ENCODE measurements at places on chromosomes 12 and 14.

DNA sequence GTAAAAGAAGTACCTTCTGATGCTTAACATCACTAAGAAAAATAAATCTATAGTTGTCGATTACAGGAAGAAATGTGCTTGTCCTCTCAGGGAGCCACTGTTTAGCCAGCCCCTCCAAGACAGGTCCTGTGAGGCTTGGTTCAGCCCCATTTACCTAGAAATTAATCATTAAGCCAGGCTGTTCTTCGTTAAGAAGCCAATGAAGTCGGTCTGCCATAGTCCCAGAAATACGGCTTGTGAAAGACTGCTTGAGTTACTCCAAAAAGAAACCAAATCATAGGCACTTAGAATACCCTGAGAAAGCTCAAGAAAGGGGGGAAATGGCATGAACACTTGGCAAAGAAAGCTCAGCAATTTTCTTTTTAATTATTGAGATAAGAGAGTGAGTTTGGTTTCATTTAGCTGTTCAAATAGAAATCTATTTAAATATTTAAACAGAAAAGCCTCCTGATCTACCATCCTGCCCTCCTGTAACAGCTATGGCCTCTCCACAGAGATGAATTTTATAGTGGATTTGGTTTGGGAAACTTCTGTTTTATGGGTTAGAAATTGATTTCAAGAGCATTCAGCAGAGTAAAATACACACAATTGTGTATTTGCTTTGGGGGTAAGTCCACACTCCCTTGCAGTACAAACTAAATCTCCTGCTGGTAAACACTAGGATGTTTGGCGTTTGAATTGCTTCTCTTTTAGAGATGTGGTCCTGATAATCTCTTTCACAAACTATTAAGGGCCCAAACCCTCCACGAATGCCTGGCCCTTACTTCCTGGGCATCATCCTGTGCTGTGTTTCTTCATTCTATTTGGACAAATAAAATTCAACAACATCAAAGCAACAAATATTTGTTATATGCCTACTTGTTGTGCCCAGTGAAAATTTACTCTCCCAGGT lies 234.4 kb downstream of the SEC23A start:
- no peak for DNase-seq

DNA sequence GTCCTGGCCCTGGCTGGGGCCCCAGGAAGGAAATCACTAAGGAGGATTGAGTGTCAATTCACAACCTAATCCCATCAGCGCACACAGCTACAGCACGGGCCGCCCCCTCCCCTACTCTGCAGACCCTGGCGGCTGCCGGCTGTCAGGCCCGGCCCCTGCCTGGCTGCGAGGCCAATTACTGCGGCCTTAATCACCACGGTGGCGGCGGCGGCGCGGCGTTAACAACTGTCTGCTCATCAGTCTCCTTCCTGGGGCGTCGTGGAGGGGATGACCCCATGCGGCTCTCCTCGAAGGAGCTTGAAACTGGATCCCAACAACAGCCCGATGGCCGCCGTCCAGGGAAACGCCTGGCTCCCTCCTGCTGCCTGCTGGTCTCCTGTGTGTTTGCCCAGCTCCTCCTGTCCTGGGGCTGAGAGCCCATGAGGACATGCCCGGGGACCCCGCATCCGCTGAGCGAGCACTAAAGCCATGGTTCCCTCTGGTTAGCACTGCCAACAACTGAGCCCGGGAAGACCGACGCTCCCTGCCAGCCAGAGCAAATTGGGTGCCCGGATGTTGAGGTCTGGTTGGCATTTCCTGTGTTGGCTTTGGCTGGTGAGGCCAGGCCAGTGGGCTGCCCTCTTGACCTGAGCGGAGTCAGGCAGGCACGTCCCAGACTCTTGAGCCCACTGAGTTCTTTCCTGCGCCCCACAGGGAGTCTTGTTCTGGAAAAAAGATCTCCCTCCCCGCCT lies 21.8 kb upstream of the EIF2B2 start:
- no peak for DNase-seq

- DNase-seq = no peak
Measured at GRCh38 chr12:86445356-86445755, 189.2 kb upstream of the MGAT4C start.

GRCh38 chr14:75570797-75571196 lies 7.6 kb upstream of the FLVCR2 start:
- no peak for DNase-seq

GRCh38 chr12:27870939-27871338 lies 90.9 kb upstream of the MANSC4 start:
- DNase-seq = no peak

DNA sequence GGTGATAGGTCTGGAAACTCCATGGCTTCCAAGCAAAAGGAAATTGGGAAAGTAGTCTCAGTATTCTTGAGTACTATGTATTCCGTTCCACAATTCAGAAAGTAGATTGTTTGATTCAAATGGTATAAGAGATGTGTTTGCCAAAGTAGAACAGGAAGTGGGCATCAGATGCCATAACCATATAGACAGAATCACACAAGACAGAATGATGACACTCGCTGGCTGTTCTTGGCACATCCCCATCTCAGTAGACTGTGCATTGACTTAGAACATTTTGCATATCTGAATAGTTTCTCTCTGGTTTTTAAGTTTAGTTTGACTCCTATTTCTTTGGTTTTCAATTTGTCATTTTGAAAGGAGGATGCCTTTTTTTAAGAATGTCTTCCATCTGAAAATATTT lies 221.1 kb upstream of the RGS6 start:
- DNase-seq = no peak

DNA sequence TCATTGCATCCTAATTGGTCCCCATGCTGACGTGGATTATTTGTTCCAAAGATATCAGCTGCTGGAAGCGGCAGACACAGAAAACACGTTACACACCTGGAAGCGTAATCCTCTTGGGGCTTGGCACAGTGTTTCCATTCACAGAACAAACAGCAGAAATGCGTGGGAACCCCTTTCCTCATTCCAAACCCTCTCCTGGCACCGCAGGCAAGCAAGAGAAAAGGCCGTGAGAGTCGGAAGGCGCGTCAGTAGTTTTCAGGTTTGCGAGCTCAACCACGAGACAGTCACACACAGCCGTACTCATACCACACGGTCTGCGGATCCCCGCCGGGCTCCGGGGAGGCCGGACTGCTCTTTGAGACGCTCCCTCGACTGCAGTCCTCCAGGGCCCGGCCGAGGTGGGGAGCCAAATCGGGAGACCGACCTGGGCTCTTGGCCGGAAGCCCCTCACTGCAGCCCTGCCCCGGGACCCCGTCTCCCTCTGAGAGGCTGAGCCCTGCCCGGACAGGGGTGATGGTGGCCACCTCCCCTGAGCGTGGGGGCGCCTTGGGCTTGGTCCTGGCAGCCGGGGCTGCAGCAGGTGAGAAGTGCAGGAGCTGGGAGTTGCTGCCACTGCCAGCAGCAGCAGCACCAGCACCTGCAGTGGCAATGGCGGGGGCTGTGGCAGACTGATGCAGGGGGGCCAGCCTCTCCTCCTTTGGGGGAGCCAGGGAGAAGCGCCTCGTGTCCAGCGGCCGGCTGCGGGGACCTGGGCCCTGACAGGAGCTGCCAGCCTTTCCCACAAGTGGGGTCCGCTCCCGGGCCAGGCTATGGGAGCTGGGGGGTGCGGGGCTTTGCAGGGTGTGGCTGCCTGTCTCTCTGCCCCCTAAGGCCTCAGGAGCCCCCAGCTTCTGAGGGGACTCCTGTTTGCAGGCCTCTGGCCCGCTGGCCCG lies 28.1 kb upstream of the GPR68 start:
- no peak for DNase-seq

DNA sequence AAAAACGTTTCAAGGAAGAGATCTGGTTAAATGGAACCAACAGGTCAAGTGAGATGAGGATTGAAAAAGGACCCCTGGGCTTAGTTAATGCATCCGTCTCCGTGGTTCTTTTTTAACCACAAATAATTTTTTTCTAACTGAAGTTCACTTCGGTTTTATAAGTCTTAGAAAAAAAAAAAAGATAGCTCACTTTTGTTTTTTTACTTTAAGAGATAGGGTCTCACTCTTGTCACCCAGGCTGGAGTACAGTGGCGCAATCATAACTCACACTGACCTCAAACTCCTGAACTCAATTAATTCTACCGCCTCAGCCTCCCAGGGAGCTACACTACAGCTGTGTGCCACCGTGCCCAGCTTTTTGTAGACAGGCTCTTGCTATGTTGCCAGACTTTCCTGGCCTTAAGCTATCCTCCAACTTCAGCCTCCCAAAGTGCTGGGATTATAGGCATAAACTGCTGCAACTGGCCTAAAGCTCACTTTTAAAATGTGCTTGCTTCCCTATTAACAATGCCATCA lies 11.8 kb downstream of the HNRNPC start:
- DNase-seq = no peak

GRCh38 chr12:22812531-22812930 lies 187.6 kb downstream of the ETNK1 start:
- no peak for DNase-seq

DNA sequence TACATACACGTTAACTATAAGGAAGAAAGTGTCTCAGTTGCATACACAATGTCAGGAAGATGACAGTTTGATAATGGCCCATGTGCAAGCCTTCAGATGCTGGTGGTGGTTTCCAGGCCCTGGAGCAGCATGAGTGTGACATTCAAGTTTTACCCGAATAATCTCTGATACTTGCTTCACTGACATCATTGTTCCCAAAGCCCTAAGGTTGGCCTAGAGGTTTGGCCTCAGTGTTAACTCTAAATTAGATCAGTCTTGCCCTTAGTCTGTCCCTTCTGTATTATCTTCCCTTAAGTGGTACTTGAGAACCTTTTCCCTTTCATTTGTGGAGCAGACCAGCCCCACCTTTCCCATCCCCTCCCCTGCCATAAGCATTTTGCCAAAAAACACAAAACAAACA lies 24.0 kb upstream of the PDE1B start:
- no peak for DNase-seq

DNA sequence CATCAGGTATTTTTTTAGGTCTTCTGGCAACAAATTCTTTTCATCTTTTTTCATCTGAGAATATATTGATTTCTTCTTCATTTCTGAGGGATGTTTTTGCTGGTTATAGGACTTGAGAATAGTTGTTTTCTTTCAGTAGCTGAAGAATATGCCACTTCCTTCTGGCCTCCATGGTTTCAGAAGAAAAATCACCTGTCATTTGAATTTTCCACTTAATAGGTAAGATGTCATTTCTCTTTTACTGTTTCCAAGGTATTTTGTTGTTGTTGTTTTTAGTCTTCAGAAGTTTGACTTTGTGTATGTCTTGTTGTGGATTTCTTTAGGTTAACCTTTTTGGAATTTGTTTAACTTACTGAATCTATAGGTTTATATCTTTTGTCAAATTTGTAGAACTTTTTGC lies 257.8 kb upstream of the AMIGO2 start:
- no peak for DNase-seq

GRCh38 chr14:28488684-28489083 lies 277.9 kb upstream of the FOXG1 start:
- no peak for DNase-seq

- no peak for DNase-seq
Measured at GRCh38 chr14:96094211-96094610, 55.0 kb downstream of the C14orf132 start.

Data from activated CD4-positive, CD25-positive, alpha-beta regulatory T cell (primary cell).